ENCODE measurements at places on chromosomes 2 and 18.

DNA sequence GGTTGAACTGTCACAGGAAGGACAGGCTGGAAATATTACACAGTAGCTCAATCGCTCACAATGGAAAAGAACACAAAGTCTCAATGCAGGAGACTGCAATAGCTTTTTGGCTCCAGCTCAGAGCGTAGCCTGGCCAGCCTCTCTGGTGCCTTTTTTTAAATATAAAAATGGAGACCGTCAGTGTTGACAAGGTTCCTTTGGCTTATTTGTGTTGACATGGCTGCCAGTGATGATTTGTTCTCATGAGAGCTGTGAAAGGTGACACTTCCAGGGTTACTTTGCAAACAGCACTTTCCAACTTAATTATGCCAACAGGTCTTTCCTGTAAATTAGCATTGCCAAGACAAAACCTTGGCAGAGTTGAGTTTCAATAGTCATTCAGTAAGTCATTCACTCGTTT, 70.8 kb downstream of the KCNE4 start:
- no peak for DNase-seq

GRCh38 chr18:13261661-13262357, 43.2 kb downstream of the LDLRAD4 start:
- no peak for DNase-seq

GRCh38 chr2:46181789-46182530, 115.2 kb upstream of the EPAS1 start:
- DNase-seq = no peak

GRCh38 chr2:163630836-163631235, 105.0 kb downstream of the FIGN start:
- no peak for DNase-seq

DNA sequence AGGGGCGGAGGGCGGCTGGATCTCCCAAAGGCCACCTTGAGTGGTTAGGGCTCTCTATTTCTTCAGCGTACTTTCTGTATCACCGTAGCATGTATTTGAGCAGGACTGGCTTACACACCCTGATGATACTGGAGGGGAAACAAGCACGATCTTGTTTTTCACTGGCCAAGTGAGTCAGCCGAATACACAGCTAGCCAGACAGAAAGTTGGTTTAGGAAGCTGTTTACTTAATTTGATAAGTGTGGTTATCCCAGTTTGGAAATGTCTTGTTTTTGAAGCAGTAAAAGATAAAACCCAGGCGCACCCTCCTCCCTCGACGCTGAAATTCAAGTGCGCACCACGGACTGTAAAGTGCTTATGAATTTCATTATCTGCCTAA, 582 bp downstream of the RIOK3 start:
- no peak for DNase-seq

- DNase-seq = no peak
Observed at GRCh38 chr18:67710639-67711038, 194.1 kb upstream of the DSEL start.

- no peak for DNase-seq
Observed at GRCh38 chr2:201909961-201910361, 103.6 kb downstream of the CDK15 start.

GRCh38 chr2:238742066-238742465, 105.8 kb upstream of the TWIST2 start:
- no peak for DNase-seq

- DNase-seq = no peak
Observed at GRCh38 chr18:61360404-61361383, 27.5 kb downstream of the CDH20 start.

DNA sequence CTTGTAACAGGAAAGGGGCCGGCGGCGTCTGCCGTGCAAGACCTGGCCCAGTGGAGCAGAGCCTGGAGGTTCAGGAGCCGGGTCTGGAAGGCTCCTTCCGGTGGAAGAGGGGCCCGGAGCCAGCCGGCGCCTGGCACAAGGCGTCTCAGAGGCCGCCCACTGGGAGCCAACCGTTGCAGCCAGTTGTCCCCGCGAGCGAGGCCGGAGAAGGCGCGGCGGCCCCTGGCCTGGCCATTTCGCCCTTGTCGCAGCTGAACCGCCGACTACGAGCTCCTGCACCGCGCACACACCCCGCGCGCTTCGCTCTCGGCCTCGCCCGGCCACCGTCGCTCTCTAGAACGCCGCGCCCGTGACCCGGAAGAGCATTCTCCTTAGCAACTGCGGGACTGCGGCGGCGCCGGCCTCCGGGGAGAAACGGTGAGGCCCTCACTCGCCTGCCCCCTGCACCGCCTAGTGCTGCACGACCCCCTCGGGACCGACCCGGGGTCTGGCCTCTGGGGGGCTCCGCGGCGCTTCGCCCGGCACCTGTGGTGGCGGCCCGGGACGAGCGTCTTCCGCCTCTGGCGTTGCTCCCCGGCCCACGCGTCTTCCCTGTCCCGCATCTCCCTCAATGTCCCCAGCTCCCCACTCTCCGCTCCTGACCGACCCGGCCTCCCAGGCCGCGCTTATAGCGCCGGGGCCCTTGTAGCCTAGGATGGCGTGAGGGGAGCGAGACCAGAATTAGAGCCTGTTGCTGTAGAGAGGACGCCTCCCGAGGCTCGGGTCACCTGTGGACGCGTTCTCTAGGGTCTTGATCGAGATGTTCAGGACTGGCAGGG, at the start of gene DIS3L2:
TSS of gene DIS3L2 (plus strand) at position 365 of the 818 bp plus-strand sequence. CDS start 53,215 bp downstream, outside the sequence.
- peak; percentile 74 for DNase-seq

GRCh38 chr18:77209587-77209986, 40.1 kb upstream of the GALR1 start:
- no peak for DNase-seq

GRCh38 chr2:47336259-47337238, 66.4 kb upstream of the MSH2 start:
- no peak for DNase-seq

DNA sequence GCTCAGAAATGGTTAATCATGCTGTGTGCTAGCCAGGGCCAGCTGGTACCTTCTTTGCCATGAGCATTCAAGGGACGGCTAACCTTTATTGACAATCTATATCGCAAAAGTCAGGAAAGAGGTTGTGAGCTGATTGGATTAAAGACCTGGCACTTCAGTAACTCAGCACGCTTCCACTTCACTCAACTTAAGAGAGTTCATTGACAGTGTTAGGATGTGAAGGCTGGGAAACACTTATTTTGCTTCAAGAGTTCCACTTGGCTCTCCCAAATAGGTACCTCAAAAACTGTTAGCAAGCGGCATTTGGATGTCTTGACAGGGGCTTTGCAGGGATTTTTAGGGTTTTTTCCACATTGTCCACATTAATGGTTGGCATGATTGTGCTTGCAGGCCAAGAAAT, 25.1 kb upstream of the TXNDC2 start:
- no peak for DNase-seq

- DNase-seq = no peak
Observed at GRCh38 chr2:118954297-118955060, 12.5 kb downstream of the MARCO start.

- no peak for DNase-seq
Observed at GRCh38 chr18:35618696-35619095, 37.2 kb downstream of the GALNT1 start.

GRCh38 chr2:134703426-134703825, 15.4 kb downstream of the TMEM163 start:
- no peak for DNase-seq

Data from activated B cell treated with CpG ODN at 0.5 μM for 24 hours (primary cell).